Cerebellar nuclear complex (tissue), 1 donor: ENCODE measurements at places on chromosomes 12 and 14.

- DNase-seq: no peak
Measured at GRCh38 chr14:90693413-90693812, 122.8 kb downstream of the TTC7B start.

GRCh38 chr14:95068521-95068920 lies 88.8 kb downstream of the DICER1 start:
- DNase-seq: no peak

- no peak for DNase-seq
Measured at GRCh38 chr12:109098651-109099050, 1.3 kb downstream of the UNG start.

- DNase-seq: no peak
Measured at GRCh38 chr14:99554184-99554583, 49.8 kb downstream of the CCDC85C start.

DNA sequence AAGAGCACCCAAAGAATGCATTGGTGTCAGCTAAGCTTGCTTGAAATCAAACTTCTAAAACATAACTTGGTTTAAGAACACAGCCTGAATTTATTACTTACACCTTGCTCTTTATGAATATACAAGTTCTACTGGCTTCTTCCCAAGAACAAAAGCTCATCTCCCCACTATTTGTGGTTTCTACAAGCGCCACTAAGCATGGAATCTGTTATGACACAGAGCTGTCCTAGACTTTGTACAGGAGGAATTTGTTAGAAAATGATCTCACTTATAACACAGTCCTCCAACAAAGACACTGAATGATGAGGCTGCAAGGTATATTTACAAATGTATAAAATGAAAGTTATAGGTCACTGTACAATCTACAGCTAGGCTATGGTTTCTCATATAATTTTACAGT lies 452.1 kb downstream of the BCAT1 start:
- no peak for DNase-seq

- no peak for DNase-seq
Measured at GRCh38 chr12:92827836-92828431, 101.2 kb downstream of the EEA1 start.

GRCh38 chr14:42428996-42429395 lies 822.3 kb downstream of the LRFN5 start:
- DNase-seq: no peak

GRCh38 chr14:29062976-29063375 lies 296.4 kb downstream of the FOXG1 start:
- no peak for DNase-seq

DNA sequence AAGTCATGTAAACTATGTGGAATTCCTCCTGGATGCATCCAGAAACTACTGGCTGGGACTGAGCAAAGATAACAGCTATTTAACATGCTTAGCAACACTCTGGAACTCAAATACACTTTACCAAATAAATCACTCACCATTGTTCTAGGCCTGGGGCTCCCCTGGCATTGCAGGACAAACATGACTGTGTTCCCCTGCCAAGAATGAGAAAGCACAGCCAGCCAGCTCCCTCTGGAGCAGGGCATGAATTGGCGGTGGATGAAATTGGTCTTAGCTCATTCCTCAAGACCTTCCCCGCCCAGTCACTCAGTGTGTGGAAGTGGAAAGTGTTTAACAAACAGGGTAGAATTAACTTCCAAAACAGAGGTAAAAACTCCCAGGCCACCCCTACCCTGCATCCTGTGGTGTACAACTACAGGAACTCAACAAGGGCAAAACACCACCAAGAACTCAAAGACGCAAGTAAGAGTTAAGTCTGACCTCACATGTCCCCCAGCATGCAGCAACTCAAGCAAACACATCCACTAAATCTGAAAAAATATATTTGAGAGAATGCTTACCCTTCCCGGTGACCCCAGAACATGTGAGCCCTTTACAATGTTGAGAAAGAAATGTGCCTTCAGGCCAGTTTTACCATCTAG lies 58.4 kb upstream of the BDKRB2 start:
- no peak for DNase-seq

GRCh38 chr14:101496776-101497683 lies 64.3 kb upstream of the DIO3 start:
- no peak for DNase-seq

DNA sequence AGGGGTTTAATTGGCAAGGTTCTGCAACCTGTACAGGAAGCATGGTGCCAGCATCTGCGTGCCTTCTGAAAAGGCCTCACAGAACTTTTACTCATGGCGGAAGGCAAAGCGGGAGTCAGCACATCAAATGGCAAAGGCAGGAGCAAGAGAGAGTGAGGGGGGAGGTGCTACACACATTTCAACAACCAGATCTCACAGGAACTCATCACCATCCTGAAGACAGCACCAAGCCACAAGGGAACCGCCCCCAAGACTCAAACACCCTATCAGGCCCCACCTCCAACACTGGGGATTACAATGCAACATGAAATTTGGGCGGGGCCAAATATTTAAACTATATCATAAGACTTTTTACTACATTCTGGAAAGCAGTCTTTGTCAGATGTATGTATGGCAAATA lies 38.0 kb upstream of the FKBP4 start:
- DNase-seq: no peak

DNA sequence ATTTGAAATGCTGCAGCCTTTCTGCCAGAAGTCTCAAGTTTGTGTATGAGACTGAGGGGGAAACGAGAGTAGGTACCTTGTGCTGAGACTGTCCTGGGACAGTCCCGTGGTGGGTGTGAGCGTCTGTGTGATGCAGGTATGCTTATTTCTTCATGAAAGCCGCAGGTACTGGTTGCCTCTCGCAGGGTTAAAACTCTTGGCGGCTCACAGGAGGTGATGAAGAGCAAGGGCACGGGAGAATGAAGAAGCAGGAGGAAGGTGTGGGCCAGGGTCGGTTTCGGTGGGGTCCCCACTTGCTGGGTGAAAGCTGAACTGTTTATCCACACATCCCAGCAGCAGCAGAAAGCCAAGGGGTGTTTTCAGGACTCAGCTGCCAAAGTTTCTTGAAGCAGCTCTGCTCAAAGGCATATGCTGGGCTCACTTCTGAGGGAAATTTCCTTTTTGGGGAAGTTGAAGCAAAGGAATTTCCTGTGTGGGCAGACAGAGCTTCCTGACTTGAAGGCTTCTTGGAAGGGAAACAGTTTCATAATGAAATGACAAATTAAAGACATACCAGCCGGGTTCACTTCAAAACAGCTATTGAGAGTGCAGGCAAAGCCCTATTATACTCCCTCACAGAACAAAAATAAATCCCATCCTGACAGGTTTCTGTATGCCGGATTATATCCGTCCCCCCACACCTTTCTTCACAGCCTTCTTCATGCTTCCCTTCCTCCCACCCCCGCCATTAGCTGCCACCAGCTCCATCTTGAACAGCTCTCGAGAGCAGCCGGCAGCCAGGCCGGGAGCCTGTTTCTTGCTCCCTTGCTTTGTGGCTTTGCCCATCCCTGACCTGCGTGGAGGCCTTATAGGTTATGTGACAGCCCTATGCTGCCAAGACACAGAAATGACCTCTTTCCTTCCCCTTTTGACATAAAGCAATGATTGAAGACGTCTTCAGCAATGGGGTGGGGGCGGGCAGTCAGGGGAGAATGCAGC lies 116.6 kb downstream of the ETV6 start:
- no peak for DNase-seq

DNA sequence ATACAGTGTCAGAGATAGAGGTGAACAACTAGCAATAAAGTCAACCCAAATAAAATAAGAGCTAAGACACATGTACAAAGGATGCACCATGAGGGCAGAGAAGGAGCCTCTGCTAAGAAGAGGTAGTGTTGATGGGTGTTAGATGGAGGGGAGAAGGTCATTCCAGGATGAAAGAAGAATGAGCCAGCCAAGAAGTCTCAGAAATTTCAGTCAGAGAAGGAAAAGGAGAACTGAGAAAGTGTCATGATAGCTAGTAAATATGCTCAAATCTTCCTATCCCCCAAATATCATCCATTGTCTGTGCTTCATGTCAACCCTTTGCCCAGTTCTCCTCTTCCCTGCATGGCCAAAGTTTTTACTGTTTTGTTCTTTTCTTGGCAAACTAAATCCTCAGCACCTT lies 225.2 kb upstream of the BTG1 start:
- DNase-seq: no peak

- DNase-seq: no peak
Measured at GRCh38 chr14:54918427-54918826, 15.8 kb upstream of the GCH1 start.

DNA sequence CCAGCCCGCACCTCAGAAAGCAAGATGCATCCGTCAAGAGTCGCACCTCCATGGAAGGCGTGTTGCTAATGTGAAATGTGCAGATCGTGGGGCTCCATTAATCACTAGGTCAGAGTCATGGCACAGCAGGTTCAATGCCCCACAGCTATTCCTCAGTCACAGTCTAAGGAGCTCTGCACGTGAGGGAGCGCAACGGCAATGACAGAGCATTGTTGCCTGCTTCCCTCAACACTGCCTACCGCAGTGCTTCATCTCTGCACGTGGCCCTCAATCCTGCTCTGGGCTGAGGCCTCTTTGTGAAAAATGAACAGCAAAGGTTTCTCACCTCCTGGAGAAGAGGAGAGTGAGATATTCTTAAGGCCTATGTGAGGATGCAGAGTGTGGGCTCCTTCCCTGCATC lies 995.2 kb upstream of the TMEM132C start:
- no peak for DNase-seq

- DNase-seq: no peak
Measured at GRCh38 chr12:132363661-132364347, 34.4 kb upstream of the GALNT9 start.

DNA sequence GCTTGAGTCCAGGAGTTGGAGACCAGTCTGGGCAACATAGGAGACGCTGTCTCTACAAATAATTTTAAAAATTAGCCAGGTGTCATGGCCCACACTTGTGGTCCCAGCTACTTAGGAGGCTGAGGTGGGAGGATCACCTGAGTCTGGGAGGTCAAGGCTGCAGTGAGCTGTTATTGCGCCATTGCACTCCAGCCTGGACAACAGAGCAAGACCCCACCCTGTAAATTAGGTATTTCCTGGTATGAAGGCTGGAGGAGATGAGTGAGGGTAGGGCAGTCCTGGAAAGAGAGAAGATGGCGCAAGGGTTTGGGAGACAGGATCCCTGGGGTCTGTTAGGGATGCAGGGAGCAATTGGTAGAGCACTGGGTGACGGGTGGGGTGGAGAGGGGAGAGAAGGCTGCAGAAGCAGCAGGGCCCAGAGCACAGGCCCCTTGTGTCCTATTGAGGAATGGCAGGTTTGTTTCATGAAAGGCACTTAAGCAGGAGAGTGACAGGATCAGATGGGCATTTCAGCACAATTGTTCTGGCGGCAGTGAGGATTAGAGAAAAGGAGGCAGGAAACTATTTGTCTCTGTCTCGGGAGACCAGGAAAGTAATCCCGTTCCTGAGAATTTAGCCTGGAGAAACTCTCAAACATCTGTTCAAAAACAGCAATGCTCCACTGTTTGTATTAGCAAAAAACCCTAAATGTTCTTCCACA lies 47.2 kb upstream of the KTN1 start:
- DNase-seq: no peak

DNA sequence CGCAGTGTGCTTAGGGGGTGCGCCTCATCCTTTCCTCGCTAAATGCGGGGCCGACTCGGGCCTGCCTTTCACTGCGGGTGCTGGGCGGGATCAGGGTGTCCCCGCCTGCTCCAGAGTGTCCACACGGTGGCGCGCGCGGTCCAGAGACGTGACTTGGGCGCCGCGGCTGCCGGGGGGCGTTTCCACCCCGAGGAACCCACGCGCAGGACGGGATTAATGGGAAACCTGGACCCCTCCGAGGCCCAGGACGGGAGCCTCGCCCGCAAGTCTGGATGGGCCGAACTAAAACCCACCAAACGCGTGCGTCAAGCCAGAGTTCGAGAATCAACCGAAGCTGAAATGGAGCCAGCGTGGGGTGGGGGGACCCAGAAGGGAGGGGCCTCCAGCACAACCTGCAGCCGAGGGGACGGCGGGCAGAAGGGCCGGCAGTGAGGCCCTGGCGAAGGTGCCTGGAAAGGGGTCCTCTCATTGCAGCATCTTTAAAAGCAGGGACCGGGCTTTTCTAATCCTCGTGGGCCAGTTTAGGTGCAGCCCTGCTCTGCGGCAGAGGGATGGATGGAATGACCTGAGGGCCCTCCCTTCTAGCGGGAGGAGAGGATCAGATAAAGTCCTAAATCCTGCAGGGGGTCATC lies 93.3 kb downstream of the NINJ2 start:
- no peak for DNase-seq

- no peak for DNase-seq
Measured at GRCh38 chr12:61750604-61751003, 509.6 kb upstream of the USP15 start.

DNA sequence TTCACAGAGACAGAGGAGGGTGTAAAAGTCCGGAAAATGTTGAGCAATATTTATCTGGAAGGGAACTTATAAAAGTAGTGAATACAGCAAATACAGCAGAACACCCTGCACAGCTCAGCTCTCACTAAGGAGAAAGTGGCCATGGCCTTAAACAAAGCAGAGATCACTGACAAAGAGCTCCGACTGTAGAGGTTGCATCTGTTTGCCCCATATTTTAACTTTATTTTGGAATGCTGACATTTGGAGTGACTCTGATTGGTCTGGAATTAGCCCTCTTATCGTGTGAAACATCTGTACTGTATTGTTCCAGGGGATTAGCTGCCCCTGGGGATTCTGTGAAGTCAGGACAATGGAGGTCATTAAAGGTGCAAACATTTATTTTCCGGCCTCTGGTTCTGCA lies 1275.7 kb upstream of the FLRT2 start:
- no peak for DNase-seq

DNA sequence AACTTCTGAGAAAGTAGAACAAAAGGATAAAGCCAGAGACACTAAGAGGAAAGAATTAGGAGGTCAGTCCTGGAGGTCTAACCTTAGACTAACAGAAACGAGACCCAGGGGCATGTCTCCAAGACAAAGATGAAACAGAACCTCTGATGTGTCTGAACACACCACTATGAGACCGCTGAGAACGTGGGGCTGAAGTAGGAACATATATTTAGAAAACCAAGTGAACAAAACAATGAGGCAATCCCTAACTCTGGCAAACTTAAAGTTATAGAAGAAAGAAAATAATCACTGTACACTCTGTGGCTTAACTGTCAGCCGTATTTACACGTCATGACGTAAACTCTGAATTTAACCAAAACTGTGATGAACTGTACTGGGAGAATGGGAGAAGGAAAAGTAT lies 17.9 kb downstream of the KCTD10 start:
- no peak for DNase-seq

DNA sequence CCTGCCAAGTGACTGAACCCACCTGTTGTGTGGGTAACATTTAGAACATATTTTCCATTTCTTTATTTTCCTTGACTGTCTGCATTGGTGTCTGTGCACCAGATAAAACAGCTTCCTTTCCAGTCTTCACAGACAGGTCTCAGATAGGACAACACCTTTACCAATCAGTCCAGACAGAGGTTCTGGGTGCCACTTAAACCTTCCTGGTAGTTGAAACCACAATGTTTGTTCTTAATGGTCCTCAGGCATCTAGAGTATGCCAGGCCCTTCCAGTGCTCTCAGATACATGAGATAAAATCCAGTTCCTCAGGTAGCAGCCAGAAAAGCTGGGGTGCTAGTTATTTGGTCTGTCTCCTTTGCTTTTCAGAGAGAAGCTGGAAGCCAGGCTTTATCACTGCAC lies 7.0 kb upstream of the CLEC2D start:
- no peak for DNase-seq

GRCh38 chr12:75404231-75404630 lies 13.3 kb downstream of the GLIPR1L2 start:
- no peak for DNase-seq

GRCh38 chr12:6423267-6424007 lies 21.3 kb upstream of the CD27 start:
- DNase-seq: no peak

GRCh38 chr14:99616832-99617800 lies 13.1 kb upstream of the CCDC85C start:
- DNase-seq: no peak

GRCh38 chr12:50845021-50845647 lies 2.4 kb downstream of the TMPRSS12 start:
- no peak for DNase-seq
